ENCODE measurements at places on chromosomes 4 and X.

GRCh38 chr4:156230176-156230575 is 276.5 kb upstream of the CTSO start:
- no peak for DNase-seq

- DNase-seq = no peak
Observed at GRCh38 chr4:70969076-70969475, 24.4 kb upstream of the DCK start.

DNA sequence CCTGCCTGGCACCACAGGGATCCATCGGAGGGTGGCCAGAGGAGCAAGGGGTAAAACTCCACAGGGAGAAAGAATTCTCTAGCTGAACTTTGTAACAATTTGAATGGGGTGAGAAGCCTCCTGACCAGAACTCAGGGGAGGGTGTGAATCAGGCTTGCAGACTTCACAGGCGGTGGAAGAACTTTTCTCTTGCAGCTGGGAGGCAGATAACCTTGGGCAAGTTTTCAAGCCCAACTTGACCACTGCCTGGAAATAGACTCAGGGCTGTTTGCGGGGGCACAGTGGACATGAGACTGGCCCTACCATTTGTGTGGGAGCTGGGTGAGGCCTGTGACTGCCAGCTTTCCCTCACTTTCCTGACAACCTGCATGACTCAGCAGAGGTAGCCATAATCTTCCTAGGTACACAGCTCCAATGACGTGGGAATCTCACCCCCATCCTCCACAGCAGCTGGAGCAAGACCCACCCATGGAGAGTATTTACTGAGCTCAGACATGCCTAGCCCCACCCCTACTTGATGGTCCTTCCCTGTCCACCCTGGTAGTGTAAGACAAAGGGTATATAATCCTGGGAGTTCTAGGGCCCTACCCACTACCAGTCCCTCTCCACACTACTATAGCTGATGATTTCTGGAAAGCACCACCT is 210.0 kb upstream of the AGTR2 start:
- no peak for DNase-seq

DNA sequence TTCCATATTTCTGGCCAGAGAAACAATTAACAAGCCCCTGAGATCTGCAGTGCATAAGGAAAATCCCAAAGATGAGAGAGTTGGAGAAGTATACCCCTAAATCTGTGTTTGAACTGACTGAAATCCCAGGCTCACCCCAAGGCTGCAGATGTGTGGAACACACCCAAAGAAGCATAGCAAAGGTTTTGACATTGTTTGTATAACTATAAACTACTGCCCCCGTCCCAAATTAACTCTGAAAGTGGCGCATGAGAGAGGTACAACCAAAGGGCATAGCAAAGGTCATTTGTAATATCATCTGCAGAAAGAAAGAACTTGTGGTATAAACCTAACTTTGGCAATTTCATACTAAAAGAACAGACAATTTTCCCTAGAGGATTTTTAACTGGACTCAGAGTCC is 157.9 kb downstream of the DCAF12L1 start:
- no peak for DNase-seq

- no peak for DNase-seq
Observed at GRCh38 chr4:95798003-95798402, 41.9 kb upstream of the PDHA2 start.

All from LNCaP clone FGC (cell line).